ENCODE measurements at places on chromosomes 3 and 15.

DNA sequence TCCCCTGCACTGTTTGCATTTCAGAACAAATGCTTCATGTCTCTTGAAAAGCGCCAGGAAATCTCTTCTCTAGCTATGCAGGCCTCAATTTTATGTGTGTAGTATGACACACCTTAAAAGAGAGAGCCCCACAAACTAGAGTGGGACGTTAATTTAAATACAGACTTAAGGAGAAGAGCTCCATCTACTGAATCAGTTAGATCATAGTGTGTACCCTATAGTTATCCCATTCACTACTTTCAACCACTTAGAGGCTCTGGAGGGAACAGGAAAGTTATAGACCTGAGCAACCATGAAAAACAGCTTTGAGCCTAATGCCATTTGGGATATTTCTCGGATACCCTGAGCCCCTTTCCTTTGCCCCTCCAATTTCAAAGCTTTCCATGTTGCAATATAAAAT is 153.7 kb downstream of the TIGIT start:
- no peak for DNase-seq

DNA sequence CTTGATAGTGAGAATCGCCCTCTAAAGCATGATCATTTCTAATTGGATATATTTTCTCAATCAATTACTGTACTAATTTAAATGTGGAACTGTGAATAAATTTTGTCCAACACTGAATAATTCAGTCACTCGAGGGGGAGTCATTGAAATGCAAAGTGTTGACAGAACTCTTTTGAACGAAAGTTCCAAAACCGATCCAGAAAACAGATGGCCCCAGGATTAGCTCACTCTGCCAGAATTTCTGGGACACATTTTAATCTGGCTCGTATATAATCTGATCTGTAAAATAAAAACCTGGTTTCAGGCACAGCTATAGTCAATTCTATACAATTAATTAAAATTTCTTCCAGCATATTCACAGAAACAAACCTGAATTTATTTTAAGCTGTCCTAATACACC is 580.4 kb downstream of the ROBO1 start:
- no peak for DNase-seq

GRCh38 chr3:15295506-15295905 is 36.9 kb downstream of the SH3BP5 start:
- peak; percentile 38 for DNase-seq

- DNase-seq: no peak
Observed at GRCh38 chr3:41854956-41855355, 106.9 kb downstream of the ULK4 start.

DNA sequence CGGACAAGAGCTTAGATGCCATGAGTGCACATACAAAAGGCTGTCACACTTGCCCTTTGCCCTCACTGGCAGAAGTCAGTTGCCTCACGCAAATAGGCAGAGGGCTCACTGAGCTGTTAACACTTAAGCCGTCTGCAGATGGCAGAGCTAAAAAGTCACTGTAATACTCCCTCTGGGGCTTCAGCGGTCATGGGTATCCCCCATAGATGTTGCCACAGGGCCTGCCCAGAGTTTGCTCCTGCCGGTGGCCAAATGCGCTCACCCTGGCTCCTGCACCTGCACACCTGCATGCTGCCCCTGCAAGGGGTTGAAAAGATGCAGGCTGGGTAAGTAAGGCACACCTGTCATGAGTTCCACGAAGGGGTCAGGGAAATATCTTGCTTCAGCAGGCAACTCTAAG is 741.5 kb downstream of the EDEM1 start:
- no peak for DNase-seq

DNA sequence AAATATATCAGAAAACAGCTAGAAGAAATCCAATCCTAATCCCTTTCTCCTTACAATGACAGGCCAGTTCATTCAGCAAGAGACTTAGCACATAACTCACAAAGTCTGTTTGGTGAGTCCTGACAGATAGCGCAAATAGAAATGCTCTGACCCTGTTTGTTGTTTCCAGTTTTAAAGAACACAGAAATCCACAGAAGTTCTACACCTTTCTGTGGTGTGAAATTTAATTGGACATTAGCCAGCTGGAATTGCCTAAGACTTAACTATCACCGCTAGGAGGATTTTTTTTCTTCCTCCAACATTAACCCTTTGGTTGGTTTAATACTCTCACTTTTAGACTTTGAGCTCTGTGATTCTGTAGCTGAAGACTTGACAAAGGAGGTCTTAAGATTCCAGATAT is 30.8 kb downstream of the HDC start:
- DNase-seq: no peak

- no peak for DNase-seq
Observed at GRCh38 chr3:18425641-18426257, 610 bp upstream of the SATB1 start.

GRCh38 chr3:24510030-24510648 is 15.5 kb upstream of the THRB start:
- no peak for DNase-seq

DNA sequence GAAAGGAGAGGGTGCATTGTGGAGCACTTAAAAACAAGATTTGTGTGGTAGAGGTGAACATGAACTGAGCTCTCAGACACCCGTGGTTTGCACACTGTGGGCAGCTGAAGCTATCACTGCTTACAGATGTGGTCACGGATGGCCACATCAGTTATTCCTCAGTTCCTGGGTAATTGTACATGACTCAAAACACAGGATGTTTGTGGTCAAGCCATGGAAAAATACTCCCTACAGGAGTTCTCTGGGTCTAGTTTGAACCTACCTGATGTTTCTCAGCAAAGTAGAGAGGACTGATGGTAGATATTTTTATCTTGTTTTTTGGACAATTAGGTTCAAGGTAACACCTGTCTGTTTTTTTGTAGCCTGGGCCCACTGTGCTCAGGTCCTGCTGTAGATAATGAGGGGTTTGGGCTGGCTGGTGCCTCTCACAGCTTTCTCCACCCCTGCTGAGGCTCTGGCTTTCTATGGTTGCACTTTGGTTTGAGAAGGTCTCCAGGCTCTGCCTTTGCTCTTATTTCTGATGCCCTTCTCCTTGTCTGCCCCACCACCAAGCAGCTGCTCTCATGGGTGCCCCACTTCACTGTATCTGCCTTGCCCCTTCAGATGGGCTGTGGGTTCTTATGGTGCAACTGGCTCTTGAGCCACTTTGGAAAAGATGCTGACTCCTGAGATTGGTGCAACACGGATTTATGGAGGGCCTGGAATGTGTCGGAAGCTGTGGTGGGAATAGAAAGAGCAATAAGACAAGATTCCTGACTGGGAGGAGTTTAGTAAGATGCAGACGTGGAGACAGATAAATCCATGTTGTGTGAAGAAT is 40.1 kb downstream of the CDCP1 start:
- no peak for DNase-seq

DNA sequence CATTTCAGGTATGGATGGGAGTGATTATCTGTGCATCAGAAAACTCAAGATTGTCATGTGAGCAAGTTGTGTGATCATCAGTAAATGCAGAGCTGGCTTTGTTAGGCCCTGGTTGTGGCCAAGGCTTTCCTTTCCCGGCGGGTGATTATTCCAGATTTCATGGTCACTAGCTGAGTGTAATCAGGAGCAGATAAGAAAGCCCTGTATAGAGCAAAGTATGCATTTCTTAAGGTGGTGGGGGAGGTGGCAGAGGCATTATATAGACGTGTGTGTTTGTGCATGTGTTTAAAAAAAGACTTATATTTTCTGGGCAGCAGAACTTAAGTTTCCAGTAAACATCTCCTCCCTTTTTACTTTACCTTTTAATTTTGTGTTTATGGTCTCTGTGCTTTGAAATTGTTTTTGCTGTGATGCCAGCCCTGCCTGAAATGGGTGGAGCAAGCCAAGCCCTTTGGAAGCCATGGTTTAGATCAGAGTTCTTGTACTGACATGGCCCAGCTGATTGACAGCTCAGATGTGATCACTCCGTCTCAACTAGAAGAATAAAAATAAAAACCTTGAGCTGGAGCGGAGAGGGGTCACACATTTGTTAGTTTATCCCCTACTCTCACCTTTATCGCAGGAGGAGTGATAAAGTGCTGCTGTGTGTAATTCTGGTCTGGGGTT is 22.2 kb downstream of the SMAD3 start:
- peak; percentile 14 for DNase-seq

- DNase-seq: peak; percentile 77
Observed at GRCh38 chr3:125003369-125003853, 52.4 kb downstream of the HEG1 start.

DNA sequence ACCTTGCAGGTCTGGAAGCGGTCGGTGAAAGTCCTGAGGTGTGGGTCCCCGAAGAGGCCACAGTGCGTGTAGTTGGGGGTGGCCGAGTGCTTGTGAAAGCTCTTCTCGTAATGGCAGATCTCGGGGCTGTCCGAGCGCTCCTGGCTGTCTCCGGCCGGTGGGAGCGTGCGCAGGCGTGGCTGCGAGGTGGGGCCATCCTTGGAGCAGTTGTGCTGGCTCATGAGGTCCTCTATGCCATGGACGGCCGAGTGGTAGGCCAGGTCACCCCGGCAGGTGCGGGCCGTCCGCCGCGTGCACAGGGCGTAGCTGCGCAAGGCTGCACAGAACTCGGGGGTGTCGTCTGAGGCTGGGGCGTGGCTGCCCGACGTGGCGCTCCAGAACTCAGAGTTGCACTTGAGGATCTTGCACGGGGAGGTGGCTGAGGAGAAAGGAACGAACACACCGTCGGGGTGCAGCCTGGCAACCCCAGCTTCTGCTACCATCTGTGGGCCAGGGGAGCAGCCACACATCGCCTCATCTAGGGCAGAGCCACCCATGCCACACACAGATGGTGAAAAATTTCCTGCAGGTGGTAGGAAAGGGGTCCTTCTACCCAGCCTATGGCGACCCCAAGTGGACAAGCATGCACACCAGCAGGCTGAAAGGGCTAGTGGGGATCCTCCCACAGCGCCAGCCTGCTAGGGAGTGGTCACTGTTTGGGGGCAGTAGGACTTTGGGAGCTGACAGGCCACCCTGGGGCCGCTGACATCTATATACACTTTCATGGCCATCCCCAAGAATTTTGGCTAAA is 36.7 kb downstream of the RGMA start:
- DNase-seq: no peak

- DNase-seq: no peak
Observed at GRCh38 chr15:23083115-23083514, 43.7 kb upstream of the TUBGCP5 start.

DNA sequence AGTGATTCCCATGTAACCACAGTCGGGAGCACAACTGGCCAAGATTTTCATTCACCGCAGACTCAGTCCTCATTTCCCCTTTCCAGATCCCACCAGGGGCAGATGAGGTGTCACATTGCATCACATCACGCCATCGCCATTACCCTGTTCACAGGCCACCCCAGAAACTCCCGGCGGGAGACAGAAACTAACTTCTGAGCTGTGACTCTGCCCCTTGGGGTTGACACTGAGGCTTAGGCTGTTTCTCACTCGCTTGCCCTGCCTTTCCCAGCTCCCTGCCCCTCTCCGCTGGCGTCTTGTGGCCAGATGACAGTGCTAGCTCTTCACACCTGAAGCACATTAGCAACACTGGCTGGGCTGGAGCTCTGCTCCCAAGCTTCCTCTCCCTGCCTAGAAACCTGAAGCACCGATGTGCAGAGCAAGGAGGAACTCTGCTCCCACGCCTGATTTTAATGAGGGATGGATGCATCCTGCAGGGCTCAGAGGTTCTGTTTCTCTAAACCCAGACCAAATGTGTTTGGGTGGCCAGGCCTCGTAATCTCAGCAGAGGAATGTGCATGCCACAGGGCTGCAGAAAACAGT is 88.8 kb upstream of the CTDSPL start:
- no peak for DNase-seq

DNA sequence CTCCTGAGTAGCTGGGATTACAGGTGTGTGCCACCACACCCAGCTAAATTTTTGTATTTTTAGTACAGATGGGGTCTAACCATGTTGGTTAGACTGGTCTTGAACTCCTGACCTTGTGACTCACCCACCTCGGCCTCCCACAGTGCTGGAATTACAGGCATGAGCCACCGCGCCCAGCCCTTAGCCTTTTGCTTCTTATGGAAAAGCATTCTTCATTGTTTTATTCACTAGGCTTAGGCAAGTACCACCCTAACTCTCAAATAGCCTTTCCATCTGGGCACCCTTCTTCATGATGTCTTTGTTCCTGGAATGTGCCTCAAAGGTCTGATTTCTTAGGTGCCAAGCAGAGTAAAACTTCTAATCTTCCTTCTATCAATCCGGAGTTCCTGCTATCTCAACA is 641.8 kb downstream of the FHIT start:
- no peak for DNase-seq

Data from right hindlimb (tissue), 1 donor.